ENCODE measurements at places on chromosomes 1 and 21.

- no peak for DNase-seq
Measured at GRCh38 chr21:16422702-16423101, 692.9 kb downstream of the USP25 start.

- DNase-seq: no peak
Measured at GRCh38 chr21:41747943-41748738, 18.7 kb downstream of the RIPK4 start.

DNA sequence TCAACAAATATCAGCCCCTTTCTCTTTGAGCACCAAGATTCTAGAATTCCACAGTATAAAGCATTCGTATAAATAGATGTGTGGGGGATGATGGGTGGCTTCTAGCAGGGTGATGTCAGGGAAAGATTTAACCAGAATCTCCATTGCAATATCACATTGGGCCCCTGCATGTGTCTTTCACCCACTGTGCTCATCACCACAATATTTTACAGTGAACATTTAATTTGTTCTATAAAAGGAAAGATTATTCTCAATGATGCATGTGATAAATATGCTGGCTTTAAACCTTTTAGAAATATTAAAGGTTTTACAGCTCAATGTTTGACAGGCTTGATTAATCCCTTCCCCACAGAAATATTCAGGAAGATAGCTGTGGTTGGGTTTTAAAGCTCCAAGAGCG, 457.8 kb upstream of the DAB1 start:
- no peak for DNase-seq

DNA sequence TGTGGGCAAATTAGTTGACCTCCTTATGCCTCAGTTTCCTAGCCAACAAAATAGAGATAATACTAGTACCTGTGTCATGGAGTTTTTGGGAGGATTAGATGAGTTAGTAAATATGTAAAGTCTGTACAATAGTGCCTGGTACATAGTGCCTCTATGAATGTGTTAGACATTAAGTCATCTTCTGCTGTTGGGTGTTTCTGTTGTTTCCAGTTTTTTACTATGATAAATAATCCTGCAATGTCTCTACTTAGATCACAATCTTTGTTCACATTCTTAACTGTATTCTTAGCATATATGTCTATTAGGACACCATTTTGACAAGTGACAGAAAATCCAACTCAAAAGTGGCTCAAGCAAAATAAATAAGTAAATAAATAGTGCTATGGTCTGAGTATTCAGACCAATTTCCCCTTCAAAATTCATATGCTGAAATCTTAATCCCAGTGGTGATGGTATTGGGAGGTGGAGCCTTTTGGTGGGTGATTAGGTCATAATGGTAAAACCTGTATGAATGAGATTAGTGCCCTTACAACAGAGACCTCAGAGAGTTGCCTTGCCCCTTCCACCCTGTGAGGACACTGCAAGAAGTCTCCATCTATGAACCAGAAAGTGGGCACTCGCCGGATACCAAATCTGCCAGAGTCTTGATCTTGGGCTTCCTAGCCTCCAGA, 84.3 kb downstream of the DIRAS3 start:
- no peak for DNase-seq

GRCh38 chr21:22871692-22872091, 1873.5 kb downstream of the NCAM2 start:
- DNase-seq: no peak

GRCh38 chr1:105632342-105633196, 1423.9 kb upstream of the PRMT6 start:
- DNase-seq: no peak
